DMS53 (cell line): ENCODE measurements at places on chromosomes 7 and 10.

DNA sequence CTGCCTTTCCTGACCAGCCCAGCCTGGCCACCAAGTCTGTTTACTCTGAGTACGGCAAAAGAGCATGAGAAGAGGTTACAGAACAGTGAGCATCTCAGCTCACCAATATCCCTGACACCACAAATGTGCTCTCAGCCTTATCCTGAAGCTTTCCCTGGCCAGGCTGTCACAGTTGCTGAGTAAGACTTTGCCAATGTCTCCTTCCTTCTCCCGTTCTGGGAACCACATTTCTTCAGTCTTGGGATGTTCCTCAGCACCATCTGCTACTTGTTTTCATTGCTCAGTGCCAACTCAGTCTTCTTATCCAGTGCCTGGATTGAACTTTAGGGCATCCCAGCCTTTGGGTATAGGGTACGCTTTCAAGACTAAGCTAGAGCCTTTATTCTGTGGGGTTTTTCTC, 7.1 kb upstream of the KCNIP2 start:
- no peak for DNase-seq

- no peak for DNase-seq
These were observed 48.3 kb upstream of the RNF32 start for GRCh38 chr7:156592155-156592884.

DNA sequence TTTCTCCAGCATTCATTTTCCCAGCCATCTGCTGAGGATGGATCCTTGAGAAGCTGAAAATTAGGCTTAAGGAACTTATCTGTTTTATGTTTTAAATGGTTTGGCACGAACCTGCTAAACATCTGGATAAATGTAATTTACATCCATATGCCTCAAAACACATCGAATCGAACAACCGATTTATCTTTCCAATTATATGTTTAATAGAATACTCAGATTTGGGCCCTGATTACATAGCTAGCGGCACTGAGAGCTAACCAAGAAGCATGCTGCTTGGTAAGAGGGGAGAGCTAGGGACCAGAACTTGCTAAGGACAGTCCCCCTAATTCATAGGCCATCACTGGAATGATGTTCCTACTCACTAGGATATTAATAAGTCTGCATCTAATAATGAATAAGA, 144.4 kb downstream of the BUB3 start:
- no peak for DNase-seq

DNA sequence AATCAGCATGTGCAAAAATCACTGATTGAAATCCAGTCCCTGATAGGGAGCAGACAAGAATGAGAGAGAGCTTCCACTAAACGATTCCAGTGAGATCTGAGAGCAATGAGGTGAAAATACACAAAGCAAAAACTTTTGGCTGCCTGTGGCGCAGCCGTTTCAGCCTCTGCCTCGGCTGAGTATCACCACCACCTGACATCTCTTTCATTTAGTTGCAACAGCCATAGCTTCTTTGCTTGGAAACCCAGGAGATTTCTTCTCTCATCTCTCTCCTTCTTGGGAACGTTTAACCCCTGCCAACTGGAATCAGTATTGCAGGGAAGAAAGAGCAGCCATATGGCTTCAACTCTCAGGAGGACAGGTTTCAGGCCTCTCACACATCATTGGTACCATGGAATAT, 237.3 kb upstream of the AGK start:
- DNase-seq = no peak

DNA sequence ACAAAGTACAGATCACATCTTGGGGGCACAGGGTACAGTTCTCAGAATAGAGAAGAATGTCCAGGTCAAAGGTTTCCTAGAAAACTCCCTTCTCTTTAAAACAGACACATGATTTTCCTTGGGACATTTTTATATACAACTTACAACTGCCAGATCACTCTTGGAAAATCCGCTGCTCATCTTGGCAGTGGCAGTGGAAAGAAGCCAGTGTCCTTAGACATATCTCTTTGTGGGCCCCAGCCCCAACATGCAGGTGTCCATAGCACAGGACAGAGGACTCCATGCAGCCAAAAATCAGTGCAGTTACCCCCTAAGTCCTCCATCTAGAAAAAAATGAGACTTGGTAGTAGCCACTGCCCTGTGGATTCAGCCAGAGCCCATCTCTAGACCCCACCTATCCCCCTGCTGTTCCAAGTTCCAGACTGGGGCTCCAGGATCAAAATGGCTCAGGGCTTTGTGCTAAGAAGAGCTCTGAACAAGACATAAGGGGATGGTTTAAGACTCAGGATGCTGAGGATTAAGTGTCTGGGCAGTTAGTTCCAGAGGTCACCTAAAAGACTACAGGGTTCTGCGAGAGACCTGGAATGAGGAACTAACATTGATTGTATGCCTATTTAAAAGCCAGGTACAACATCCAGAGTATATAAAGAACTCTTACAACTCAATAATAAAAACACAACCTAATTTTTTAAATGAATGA, 34.4 kb downstream of the HIPK2 start:
- no peak for DNase-seq

GRCh38 chr10:79409038-79409725, 36.2 kb downstream of the ZCCHC24 start:
- no peak for DNase-seq

- DNase-seq = peak; percentile 72
These were observed 116.7 kb upstream of the ZMIZ1 start for GRCh38 chr10:78952030-78952429.

GRCh38 chr7:44486693-44487092, 3.8 kb downstream of the NUDCD3 start:
- DNase-seq = peak; percentile 34

DNA sequence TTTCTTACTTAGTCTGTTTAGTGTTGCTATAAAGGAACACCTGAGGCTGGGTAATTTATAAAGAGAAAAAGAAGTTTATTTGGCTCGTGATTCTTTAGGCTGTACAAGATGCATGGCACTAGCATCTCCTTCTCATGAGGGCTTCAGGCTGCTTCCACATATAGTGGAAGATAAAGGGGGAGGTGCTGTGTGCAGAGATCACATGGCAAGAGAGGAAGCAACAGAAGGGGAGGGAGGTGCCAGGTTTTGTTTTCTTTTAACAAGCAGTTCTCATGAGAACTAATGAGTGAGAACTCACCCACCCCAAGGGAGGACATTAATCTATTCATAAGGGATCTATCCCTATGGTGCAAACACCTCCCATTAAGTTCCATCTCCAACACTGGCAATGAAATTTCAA, 17.3 kb downstream of the CYP2E1 start:
- DNase-seq = no peak

- no peak for DNase-seq
These were observed 244.9 kb downstream of the MAD1L1 start for GRCh38 chr7:1987591-1988532.

- no peak for DNase-seq
These were observed 76.7 kb downstream of the SKAP2 start for GRCh38 chr7:26787701-26788100.

- no peak for DNase-seq
These were observed 64.2 kb upstream of the GNAI1 start for GRCh38 chr7:80070391-80070790.

- DNase-seq = no peak
These were observed 25.6 kb downstream of the ADRA2A start for GRCh38 chr10:111102359-111102837.

- peak; percentile 71 for DNase-seq
These were observed 228.1 kb downstream of the BMPER start for GRCh38 chr7:34133356-34133982.

GRCh38 chr10:5480162-5480941, 19.0 kb downstream of the CALML5 start:
- no peak for DNase-seq

DNA sequence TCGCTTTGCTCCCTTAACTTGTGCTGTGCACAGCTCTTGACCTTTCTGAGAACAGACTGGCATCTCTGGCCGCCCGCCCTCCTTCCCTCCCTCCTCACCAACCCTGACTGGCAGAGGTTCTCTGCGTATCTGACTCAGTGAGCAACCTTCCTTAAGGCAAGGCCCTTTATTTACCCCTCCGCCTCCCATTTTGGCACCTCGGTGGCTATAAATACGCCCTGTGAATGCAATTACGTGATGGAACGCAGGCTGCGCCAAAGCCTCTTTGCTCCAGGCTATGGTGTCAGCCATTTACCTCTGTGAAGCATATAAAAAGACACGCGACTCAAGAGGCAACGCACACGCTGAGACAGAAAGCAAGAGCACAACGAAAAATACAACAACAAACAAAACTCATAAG, 764.3 kb downstream of the SUGCT start:
- DNase-seq = no peak

- DNase-seq = no peak
These were observed 170.2 kb upstream of the CHRM2 start for GRCh38 chr7:136698231-136698630.

GRCh38 chr7:134932707-134933370, 53.5 kb upstream of the AGBL3 start:
- DNase-seq = no peak

DNA sequence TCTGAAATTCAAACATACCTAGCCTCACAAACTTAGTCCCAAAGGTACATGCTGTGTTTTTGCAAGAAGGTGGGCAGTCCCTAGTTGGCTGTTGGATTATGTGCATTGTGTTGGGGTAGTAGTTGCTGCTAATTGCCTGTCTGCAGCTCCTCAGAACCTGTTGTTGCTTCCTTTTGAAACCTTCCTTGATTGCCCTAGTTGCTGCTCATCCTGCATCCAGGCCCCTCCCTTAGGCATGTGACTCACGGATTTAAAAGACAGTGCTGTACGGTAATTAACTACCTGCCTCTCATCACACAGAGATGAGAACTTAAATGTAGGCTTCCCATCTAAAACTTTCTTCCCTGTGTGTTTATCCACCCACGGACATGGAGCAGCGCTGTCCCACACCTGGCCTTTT, 67.7 kb downstream of the BMPR1A start:
- no peak for DNase-seq

- no peak for DNase-seq
These were observed 86.3 kb downstream of the TBXAS1 start for GRCh38 chr7:139915268-139915863.

- DNase-seq = peak; percentile 81
These were observed 71.2 kb upstream of the KCTD7 start for GRCh38 chr7:66557214-66558200.

- DNase-seq = peak; percentile 78
These were observed 38.1 kb downstream of the CTTNBP2 start for GRCh38 chr7:117835016-117835664.

DNA sequence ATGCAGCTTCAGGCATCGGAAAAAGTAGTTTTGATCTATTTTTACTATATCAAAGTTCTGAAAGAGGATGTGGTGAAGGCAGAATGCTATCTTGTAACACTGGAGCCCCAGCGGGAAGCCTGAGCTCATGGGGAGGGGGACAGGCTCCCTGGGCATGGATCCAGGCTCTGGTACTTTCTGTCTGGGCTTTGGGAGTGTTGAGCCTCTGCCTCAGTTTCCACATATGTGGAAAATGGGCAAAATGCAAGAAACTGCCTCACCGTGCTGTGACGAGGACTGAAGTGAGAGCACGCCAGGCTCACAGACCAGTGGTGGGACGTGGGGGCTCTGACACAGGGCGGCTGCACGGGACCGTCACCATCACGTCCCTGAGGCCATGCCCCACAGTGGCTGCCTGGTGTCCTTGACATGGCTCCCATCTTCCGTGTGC, 182.9 kb upstream of the SHH start:
- no peak for DNase-seq

- no peak for DNase-seq
These were observed 28.5 kb downstream of the CYP2W1 start for GRCh38 chr7:1011297-1012003.

GRCh38 chr7:78284945-78285344, 486.4 kb downstream of the PHTF2 start:
- no peak for DNase-seq

DNA sequence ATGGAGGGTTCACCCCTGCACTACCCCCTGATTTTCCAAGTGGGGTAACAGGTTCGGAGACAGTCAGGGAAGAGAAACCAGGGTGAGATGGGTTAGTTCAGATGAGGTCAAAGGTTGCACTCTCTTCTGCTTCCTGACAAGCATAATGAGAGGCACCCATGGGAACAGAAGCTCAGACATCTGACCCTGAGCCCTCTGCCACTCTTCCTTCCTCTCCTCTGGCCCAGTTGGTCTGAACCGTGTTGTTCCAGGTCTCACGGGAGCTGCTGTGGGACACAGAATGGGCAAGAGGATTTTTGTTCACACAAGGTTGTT, 38.4 kb downstream of the DNAJB12 start:
- no peak for DNase-seq

DNA sequence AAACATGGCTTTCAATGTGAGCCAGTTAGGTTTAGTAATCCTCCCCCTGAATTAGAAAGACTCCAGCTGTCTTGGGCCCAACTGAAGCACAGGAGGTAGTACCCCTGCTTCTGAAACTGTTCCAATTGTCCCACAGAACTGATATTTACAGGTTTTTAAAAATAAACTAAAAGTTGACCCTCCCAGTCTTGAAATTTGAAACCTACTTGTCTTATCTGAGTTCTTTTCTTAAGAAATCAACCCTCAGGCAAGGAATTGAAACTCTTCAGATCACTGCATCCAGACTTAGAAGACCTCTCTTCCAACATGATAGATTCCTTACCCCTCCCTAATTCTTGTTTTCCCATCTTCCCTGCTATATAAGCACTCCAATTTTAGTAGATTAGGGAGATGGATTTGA, 13.3 kb upstream of the ARHGAP21 start:
- DNase-seq = no peak

- no peak for DNase-seq
These were observed 16.5 kb downstream of the PLXDC2 start for GRCh38 chr10:19832699-19833098.

DNA sequence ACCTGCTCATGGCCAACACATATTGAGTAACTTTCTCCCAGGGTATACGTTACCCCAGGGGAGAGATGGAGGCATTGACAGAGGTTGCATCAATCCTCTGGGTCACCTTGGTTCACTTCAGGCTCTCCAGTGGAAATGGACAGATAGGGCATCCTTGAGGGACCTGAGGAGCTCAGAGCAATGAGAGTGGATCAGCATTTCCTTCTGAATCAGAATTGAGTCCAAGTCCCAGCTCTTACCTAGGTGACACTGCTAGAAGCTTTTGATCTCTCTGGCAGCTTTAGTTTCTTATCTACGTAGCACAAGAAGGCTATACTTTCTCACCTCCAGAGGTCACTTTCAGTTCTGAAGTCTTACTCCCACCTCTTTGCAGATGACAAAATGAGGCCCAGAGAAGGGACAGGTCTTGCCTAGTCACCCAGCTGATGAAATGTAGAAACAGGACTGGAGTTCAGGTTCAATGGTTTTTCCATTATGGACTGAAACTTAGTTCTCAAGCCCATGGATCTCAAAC, 35.2 kb downstream of the PANK1 start:
- DNase-seq = no peak

GRCh38 chr7:32393861-32394260, 96.3 kb downstream of the LSM5 start:
- DNase-seq = no peak

- peak; percentile 50 for DNase-seq
These were observed 46.8 kb downstream of the HIP1 start for GRCh38 chr7:75691793-75692543.

DNA sequence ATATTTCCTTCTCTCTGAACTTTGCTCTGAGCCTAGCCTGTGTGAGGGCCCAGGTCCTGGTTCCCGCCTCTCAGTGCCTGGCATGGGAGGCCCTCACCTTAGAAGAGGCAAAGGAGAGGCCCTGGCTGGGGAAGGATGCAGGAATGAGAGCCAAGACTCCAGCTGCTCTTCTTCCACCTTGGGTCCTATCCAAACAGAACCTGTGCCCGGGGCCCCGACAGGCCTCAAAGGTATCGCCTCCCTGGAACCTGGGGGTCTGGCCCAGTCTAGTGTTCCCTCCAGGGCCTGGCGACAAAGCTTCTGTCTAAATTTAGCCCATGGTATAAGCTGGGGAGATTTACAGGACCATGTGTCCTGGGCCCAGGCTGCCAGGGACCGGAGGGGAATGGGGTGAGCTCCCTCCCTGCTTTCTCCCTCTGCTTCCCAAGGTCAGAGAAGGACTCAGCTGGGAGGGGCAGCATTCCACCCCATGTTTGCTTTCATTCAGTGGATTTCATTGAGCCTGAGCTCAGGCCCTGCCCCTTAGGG, 12.0 kb upstream of the CRHR2 start:
- DNase-seq = no peak
